Fibroblast of skin of back (primary cell): ENCODE measurements at places on chromosomes 7 and 10.
A peak's percentile ranks its signal among the peaks of the same experiment; 100 is the strongest.

GRCh38 chr10:75283671-75284470 is 48.1 kb upstream of the COMTD1 start:
- DNase-seq: peak; percentile 75

DNA sequence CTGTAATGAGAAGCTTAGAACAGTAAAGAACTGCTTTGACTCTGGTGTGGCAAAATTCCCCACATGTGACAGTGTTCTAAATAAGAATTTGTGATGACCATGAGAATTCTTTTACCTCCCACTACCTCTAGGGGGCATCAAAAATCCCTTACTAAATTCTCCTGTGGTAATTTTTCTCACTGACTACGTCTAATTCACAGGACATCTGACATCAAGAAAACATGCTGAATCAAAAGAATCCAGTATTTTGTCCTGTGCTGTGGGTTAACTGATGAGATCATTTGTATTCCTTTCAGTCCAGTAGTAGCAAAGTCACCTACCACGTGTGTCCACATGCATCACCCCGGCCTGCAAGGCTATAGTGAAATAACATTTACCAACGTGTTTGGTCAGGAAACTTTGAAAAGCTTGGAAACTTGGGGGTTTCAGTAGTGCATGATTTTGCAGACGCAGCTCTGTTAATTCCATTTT is 103.8 kb downstream of the ATE1 start:
- DNase-seq: peak; percentile 58

GRCh38 chr10:68878496-68878895 is 22.6 kb upstream of the DDX50 start:
- DNase-seq: no peak

DNA sequence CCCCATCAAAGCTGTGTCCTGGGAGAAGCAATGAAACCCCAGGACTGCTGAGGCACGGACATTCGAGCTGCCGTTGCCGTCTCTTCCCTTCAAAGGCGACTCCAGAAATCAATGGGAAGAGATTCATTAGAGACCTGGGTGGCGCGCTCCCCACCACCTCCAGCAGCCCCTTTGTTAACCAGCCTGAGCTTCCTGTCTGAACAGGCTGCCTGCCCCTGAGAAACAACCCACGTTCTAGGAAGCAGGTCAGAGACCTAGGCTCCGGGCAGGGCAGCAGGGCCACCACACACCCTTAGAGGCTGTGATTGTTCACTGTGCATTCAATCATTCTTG is 110.9 kb upstream of the PPIF start:
- DNase-seq: no peak

- peak; percentile 86 for DNase-seq
These were observed 286.9 kb downstream of the PTEN start for GRCh38 chr10:88150339-88150738.

DNA sequence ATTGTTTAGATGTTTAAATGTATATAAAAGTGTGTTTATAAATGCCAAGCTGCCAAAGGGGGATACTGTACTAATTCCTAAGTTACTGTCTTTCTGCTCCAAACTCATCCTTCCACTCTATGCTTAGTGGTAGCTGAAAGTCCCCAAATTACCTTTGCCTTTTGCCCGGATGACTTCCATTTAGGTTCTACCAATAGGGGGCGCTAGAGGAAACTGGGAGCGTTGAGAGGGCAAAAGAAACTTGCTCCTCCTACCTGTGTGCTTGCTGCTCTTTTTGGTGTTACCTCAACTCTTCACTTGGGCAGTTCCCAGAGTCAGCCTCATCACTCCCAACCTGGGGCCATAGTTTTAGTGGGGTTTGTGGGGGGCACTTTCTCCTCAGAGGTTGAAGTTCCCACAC is 5.9 kb upstream of the OR2A25 start:
- DNase-seq: no peak

GRCh38 chr7:98616381-98617050 is 569 bp upstream of the NPTX2 start:
- DNase-seq: no peak

DNA sequence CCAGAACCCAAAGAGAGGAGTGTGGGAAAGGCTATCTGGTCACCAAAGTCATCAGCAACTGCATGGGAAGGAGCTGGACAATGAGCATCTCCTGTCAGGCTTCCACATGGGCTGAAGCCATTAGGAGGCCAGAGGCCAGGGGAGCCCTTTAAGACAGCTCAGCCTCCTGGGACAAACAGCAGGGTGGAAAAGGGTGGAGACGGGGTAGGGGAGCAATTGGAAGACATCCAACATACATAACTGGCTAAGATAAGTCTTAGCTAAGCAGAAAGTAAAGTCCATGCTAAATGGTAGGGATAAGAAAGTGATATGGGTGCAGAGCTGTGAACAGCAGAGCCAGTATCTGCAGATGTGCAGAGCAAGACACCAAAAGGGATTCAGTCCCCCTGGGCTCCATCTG is 1.5 kb upstream of the OAT start:
- DNase-seq: no peak

DNA sequence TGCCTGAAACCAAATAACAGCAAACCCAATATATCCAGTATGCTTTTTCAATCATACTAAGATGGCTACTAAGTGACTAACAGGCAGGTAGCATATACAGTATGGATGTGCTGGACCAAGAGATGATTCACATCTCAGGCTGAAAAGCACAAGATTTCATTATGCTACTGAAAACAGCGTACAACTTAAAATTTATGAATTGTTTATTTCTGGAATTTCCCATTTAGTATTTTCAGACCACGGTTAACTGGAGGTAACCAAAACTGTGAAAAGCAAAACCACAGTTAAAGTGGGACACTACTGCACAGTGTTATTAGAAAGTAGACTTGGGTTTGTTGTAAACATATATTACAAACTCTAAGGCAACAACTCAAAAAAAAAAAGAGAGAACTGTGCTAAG is 91.5 kb downstream of the KMT2C start:
- DNase-seq: no peak

GRCh38 chr10:65805993-65806392 is 1119.8 kb upstream of the LRRTM3 start:
- no peak for DNase-seq

GRCh38 chr7:50718876-50719275 is 63.8 kb downstream of the GRB10 start:
- DNase-seq: no peak

DNA sequence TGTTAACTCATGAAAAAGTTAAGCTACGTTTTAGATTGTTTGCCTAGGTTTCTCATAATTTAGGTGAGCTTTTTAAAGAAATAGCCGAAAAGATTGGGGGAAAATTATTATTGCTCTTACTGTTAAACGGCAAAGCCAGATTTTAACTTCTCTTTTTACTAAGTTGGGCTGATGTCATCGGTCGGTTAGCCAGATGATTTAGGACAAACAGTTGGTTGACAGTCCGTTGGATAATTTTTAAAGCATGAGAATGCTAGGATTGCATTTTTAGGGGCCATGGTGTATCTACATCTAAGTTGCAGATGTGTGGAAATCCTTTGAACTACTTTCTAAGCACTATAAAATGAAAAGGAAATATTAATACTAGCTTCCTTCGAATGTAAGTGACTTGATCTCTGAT is 280.9 kb upstream of the AKR1E2 start:
- peak; percentile 56 for DNase-seq

GRCh38 chr7:155787171-155787851 is 25.0 kb downstream of the SHH start:
- no peak for DNase-seq

DNA sequence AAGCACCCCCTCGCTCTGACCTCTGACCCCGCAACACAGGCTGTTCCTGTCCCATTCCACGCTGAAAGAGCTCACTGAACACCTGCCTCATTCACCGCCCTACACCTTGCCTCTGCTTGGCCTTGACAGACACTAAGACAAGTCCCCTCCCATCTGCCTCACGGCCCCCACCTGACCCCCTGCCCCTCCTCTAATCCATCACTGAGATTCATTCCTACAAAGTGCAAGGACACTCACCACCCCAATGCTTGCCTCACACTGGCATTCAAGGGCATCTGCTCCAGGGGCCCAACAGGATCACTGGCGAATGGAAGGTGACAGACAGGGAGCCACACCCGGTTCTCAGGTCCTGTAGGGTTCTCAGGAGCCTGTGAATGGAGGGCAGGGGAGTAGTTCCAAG is 68.1 kb upstream of the NANOS1 start:
- DNase-seq: no peak

GRCh38 chr10:24465124-24465874 is 256.4 kb downstream of the KIAA1217 start:
- peak; percentile 95 for DNase-seq

DNA sequence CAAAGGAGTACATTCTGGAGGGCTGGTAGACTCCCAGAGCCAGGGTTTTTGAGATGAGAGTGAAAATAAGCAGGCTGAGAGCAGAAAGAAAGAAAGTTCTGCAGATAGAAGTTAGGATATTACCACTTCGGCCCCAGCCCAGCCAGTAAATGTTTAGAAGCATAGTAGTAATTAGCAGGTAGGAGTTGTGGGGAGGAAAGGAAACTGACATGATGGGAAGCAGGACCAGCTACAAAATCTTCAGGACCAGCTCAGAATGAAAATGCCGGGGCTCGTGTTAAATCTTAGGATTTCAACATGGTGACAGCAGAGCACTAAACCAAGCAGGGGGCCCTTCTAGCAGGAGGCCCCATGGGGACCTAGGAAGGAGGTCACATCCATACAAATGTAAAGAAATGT is 28.7 kb downstream of the PRSS2 start:
- DNase-seq: no peak

- no peak for DNase-seq
These were observed 16.7 kb upstream of the FRA10AC1 start for GRCh38 chr10:93718937-93719725.

DNA sequence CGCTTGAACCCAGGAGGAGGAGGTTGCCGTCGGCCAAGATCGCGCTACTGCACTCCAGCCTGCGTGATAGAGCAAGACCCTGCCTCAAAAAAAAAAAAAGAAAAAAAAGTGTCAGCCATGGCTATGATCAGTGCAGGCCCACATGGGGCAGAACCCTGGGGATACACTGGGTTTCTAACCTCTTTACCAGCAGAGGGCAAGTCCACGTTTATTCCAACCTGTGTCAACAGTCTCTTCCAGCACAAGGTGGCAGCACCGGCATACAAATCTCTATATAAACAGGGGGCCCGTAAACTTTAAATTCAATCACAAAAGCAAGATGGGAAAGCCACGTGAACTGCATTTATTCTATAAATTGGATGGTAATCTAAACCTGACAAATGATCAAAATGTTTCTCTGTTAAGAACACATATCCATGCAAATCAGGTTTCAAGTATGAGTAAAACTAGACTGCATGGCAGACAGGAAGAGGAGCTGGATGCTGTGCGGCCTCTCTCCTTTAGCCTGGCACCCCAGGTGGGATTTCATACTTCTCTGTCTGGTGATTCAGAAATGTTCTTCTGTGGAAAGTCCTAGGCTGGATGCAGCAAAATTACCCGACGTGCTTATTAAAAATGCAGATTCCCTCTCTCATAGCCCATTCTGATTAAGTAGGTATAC is 60.0 kb upstream of the STEAP1B start:
- DNase-seq: peak; percentile 84

DNA sequence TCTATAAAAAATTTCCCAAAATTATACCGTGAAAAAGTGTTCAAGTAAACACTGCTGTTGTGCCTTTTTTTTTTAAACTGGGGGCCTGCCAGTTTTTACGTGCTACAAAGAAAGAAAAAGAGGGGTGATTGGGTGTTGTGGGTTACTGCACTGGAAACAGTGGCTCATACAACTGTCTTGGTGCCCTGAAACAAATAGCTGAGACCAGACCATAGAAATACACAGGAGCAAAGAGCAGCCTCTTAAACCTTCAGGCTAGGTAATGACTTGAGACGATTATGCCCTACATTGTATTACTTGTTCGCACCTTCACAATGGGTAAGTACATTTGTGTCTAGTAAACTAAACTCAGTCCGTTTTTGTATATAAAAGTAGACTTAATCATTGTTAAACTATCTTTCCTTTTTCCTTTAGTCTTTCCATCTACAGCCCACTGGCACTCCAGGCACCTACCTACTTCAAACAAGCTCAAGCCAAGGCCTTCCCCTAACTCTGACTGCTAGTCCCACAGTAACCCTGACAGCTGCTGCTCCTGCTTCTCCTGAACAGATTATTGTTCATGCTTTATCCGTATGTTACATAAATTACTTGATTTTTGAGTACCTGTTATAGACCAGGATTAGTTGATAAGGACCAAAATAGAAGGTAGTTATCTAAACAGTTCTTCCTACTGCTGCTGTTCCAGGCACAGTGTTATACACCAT is 26.6 kb downstream of the TMEM243 start:
- DNase-seq: no peak

DNA sequence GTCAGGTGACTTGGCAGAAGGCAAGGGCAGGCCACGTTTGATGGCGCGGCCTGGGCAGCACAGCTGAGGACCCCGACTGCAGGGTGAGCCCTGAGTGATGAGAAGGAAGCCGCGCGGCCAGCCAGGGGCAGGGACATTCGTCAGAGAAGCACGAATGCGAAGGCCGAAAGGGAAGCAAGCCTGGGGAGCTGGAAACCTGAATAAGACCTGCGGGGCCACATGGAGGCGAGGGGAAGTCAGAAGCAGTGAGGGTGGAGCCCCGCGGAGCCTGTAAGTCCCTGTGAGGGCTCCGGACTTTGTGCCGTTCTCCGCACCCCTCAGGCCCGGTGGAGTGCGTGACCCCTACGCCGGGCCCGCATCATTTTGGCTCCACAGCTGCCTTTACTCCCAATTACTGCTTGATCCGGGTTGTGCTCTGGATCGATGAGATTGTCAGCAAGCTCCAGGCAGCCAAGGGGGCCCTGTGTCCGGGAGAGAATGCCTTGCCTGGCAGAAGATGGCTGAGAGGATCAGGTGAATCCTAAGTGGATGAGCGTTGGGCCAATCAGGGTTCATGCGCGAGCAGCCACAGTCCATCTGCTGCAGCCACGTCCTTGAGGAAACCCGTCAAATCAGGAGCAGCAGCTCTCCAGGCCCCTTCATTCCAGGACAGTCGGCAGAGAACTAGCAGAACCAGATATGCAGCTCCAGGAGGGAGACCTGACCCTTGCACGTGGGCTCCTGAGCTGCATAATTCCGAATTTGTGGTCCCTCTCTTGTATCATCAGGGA is 293.3 kb upstream of the SHH start:
- DNase-seq: no peak

DNA sequence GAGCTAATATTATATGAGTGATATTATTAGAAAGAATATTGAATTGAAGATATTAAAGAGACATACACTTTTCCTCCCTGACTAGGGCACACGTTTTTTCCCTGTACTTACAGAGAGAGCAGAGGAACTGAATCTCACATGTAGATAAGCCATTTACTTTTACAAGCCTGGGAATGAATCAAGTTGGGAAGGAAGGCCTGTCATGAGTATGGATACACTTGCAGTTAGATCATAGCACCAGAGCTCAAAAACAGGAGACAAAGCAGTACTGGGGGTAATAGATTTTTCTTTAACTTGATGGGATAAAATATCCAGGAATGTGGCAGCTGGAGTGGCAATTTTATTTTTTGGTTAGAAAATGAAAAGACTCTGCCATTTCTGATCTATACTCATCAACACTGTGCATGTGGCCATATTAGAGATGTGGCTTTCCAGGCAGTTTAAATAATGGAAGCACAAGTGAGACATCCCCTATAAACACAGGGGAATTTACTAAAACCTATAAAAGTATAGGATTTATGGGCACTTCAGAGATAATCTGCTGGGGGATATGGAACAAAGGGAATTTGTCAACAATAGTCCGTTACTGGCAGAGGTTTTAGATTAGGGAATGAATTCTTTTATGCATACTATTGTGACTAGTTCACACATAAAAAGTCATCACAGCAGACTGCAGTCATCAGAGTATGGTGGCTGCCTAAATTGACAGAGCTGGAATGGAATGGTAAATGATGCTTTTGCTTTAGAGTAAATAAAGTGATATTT is 657.7 kb upstream of the MBL2 start:
- no peak for DNase-seq

GRCh38 chr7:47737601-47738000 is 155.7 kb upstream of the TNS3 start:
- no peak for DNase-seq

GRCh38 chr7:113292105-113292504 is 173.8 kb upstream of the SMIM30 start:
- DNase-seq: no peak
